GDM1 (cell line): ENCODE measurements at places on chromosomes 5 and 9.

DNA sequence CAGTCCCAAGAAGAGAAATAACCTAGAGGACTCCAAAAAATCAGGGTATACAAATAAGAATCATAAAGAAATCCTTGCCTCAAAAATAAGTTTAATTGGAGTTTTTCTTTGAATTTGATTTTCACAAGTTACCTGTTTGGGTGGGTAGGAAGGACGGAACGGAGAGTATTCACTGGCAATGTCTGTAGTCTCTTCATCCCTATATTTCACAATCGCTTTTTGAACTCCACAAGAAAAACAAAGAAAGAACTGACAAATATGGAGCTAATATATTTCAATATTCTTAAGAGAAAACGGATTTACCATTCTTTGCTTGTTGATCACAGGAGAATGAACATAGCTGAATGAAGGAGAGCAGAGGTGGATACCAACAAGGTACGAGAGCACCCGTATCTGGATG, 30.1 kb downstream of the MTMR12 start:
- DNase-seq: no peak

- no peak for DNase-seq
Observed at GRCh38 chr5:36886791-36887190, 10.2 kb downstream of the NIPBL start.

- no peak for DNase-seq
Observed at GRCh38 chr9:37033682-37034304, at the start of gene PAX5. TSS of gene PAX5 (minus strand) at chr9:37034268. CDS start at chr9:37034031, 237 bp downstream.

GRCh38 chr9:70535546-70536323, 121.3 kb upstream of the KLF9 start:
- DNase-seq: no peak
